ENCODE measurements at places on chromosomes 1 and 21. TPM values are rescaled to one million over a fixed set of nuclear protein-coding genes. Genes with fewer than 3 reads are reported as not detected.

Gene CD34
- total RNA-seq = 0.17 TPM

Gene NUDT4B
- 8.3 TPM for total RNA-seq

Gene LMOD1
- total RNA-seq = 22.2 TPM

Gene LCE2C
- total RNA-seq = not detected

Gene RGS8
- under 0.01 TPM for total RNA-seq

Gene VCAM1
- 2.9 TPM for total RNA-seq

Gene AADACL4
- total RNA-seq = not detected

All from smooth muscle cell of trachea (primary cell).